Left ventricle myocardium inferior (tissue), 1 donor: ENCODE measurements at places on chromosomes 4 and X. TPM values are rescaled to one million over a fixed set of nuclear protein-coding genes. Genes with fewer than 3 reads are reported as not detected.

DNA sequence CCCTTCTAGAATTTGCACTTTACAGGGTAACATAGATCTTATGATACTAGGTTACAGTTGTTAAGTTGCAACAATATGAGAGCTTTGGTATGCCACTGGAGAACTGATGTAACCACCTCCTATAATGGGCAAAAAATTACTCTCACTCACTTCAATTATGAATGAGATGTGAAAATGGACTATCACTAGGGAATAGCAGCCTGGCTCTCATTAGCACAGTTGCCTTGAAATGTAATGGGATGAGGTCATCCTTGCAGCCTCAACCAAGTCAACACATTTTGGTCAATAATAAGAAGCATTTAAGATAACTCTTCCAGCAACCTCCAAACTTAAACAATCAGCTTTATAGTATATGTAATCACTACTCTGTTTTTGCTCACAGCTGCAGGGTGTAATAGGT, 69.4 kb downstream of the TBC1D9 start:
- peaks cover 24% of the 10 kb centered on the region for H3K36me3 ChIP-seq
- no peak overlapping the region for H3K4me3 ChIP-seq
- no peaks in the 10 kb centered on the region for H3K27me3 ChIP-seq

- no peak overlapping the region for H3K27ac ChIP-seq
- H3K4me3 ChIP-seq: no peak overlapping the region
- H3K4me1 ChIP-seq: peaks cover 34% of the 10 kb centered on the region
- H3K27me3 ChIP-seq: no peaks in the 10 kb centered on the region
- no peaks in the 10 kb centered on the region for H3K36me3 ChIP-seq
Measured at GRCh38 chr4:40059362-40059761, 2.7 kb downstream of the N4BP2 start.

- H3K36me3 ChIP-seq: no peaks in the 10 kb centered on the region
- H3K4me3 ChIP-seq: no peak overlapping the region
- DNase-seq: no peak
- no peak overlapping the region for H3K27ac ChIP-seq
Measured at GRCh38 chrX:146278381-146278780, 460.8 kb downstream of the SLITRK2 start.

- DNase-seq: no peak
- no peaks in the 10 kb centered on the region for H3K36me3 ChIP-seq
- no peak overlapping the region for H3K27ac ChIP-seq
- H3K27me3 ChIP-seq: no peaks in the 10 kb centered on the region
- H3K4me1 ChIP-seq: no peaks in the 10 kb centered on the region
- no peak overlapping the region for H3K4me3 ChIP-seq
Measured at GRCh38 chr4:130335417-130336194, 1239.7 kb downstream of the C4orf33 start.

DNA sequence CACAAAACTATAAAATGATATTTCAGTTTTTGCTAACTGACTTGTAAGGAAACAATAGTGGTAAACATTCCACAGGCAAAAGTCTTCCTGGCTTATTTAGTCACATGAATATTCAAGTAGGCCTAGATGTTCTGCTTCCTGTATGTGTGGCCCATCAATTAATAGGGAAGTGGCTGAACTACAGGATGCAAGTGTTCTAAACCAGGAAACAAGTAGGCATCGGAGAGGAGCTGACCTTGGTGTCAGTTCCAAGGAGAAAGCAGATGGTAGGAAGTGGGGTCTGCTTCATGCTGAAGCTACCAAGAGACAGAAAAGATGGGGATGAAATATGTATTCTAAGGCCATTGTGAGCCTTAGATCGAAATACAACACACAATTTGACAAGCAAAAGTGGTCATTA, 149.7 kb downstream of the ANTXR2 start:
- no peaks in the 10 kb centered on the region for H3K36me3 ChIP-seq
- H3K4me3 ChIP-seq: no peak overlapping the region
- no peak for DNase-seq
- no peaks in the 10 kb centered on the region for H3K27me3 ChIP-seq
- H3K4me1 ChIP-seq: no peaks in the 10 kb centered on the region

DNA sequence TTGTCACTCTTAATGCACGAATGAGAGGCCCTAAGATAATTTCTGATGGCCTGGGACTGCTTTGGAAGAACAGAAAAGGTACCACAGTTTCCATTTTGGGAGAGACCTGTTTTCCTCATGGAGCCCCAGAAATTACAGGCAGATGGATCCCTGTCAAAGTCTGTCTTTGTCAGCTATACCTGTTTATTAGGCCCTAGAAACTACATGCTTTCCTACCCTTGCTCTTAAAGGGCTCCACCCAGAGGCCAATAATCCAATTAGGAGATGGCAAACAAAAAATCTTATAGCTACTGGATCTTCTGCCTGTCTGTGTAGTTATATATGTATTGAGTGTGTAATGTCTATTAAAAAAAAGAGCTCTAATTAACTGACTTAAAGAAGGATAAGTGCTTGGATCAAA, 141.3 kb downstream of the NR3C2 start:
- DNase-seq: no peak
- H3K27me3 ChIP-seq: no peaks in the 10 kb centered on the region
- H3K27ac ChIP-seq: no peak overlapping the region
- H3K4me1 ChIP-seq: peaks cover 22% of the 10 kb centered on the region
- no peaks in the 10 kb centered on the region for H3K36me3 ChIP-seq

DNA sequence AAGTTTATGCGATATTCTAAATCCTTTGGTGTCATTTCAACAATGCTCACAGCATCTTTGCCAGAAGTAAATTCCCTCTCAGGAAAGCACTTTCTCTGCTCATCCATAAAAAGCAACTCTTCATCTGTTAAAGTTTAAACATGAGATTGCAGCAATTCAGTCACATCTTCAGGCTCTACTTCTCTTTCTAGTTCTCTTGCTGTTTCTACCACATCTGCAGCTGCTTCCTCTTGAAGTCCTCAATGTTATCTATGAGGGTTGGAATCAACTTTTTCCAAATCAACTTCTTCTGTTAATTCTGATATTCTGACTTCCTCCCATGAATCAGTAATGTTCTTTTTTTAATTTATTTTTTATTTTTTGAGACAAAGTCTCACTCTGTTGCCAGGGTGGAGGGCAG, 100.9 kb downstream of the LCORL start:
- no peak overlapping the region for H3K4me3 ChIP-seq
- no peak overlapping the region for H3K27ac ChIP-seq
- no peaks in the 10 kb centered on the region for H3K4me1 ChIP-seq
- no peak for DNase-seq
- no peaks in the 10 kb centered on the region for H3K27me3 ChIP-seq

DNA sequence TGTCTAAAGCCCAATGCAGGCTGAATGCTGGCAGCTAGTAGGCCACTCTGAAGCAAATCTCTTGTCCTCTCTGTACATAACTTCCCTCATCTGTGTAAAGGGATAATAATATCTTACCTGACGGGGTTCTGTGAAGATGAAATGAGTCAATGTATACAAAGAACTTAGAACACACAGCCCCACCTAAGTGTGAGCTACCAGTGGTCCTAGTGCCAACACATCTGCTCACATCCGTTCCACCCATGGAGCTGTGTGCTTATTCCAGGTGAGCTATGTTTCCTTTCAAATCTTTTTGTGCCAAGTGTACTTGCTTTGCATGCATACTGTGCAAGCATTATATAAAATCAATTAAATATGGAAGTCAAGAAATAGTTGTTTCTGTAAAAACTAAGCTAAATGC, 116.4 kb downstream of the TSPAN5 start:
- no peak for DNase-seq
- H3K27me3 ChIP-seq: no peaks in the 10 kb centered on the region
- H3K27ac ChIP-seq: no peak overlapping the region
- peaks cover 7% of the 10 kb centered on the region for H3K4me1 ChIP-seq

DNA sequence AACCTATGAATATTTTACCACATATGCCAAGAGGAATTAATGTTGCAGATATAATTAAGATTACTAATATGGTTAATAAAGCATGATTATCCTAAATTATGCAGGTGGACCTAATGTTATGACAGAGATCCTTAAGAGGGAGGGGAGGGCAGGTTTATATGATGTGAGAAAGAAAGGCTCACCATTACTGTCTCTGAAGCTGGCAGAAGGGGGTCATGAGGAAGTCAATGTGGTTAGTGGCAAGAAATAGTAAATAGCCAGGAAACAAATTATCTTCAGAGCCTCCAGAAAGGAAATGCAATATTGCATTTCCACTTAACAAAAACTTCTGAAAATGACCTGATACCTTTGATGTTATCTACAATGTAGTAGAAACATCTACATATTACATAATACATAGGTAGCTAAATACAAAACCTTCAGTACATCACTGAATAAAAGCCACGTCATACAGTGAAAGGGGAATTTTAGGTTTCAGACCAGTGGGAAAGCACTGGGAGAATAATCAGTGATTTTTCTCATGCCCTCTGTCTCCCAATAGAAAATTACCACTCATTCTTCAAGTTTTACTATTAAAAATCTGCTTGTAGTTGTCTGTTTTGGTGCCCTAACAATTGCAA, 609.2 kb downstream of the SPOCK3 start:
- no peaks in the 10 kb centered on the region for H3K36me3 ChIP-seq
- no peak overlapping the region for H3K27ac ChIP-seq
- no peak overlapping the region for H3K4me3 ChIP-seq

GRCh38 chrX:68428431-68428830, 4.9 kb downstream of the OPHN1 start:
- no peak overlapping the region for H3K27ac ChIP-seq
- no peaks in the 10 kb centered on the region for H3K27me3 ChIP-seq
- peaks cover 14% of the 10 kb centered on the region for H3K4me1 ChIP-seq
- no peaks in the 10 kb centered on the region for H3K36me3 ChIP-seq
- no peak overlapping the region for H3K4me3 ChIP-seq
- DNase-seq: no peak

GRCh38 chrX:95056901-95057300, 1382.9 kb downstream of the FAM133A start:
- H3K27ac ChIP-seq: no peak overlapping the region
- no peaks in the 10 kb centered on the region for H3K27me3 ChIP-seq
- H3K4me3 ChIP-seq: no peak overlapping the region
- no peak for DNase-seq

DNA sequence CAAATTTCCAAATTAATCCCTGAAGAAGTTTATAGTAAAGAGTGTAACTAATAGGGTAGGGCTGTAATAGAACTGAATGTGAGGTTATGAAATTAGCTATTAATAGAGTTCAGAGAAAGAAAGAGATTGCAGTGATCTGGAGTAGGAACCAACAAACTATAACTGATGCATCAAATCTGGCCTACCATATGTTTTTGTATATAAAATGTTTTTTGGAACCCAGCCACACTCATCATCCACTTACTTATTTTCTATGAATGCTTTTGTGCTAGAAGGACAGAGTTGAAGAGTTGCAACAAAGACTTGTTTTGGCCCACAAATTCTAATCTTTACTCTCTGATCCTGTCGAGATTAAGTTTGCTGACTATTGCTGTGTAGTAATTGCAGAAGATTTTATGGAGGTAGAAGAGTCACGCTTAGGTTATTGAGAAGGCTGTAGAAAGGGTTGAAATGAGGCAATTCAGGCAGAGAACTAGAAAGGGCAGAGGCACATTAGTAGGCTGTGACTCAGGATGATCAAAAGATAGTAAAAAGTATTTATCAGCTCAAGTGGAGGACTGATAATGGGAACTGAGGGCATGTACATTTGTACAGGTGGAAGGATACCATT, 298.7 kb upstream of the EMCN start:
- H3K27me3 ChIP-seq: no peaks in the 10 kb centered on the region
- H3K27ac ChIP-seq: no peak overlapping the region
- H3K4me3 ChIP-seq: no peak overlapping the region
- no peaks in the 10 kb centered on the region for H3K4me1 ChIP-seq

DNA sequence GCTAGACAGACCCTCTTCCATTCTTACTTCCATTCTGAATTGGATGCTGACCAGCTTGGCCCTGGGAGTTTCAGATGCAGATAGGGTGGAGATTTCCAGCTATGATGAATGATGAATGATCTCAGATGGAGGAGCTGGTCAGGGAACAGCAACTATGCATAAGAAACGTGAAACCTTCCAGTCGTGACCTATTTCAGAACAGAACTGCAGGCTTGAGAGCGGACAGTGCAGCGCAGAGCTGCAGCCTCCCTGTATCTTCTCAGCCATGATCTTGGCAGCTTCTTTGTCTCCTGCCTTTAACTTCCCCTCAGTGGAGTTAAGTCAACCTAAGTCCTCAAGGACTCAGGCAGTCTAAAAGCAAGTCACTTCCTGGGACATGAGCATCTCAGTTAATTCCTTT, 43.3 kb upstream of the HAND2 start:
- no peak overlapping the region for H3K4me3 ChIP-seq
- peaks cover 59% of the 10 kb centered on the region for H3K4me1 ChIP-seq

DNA sequence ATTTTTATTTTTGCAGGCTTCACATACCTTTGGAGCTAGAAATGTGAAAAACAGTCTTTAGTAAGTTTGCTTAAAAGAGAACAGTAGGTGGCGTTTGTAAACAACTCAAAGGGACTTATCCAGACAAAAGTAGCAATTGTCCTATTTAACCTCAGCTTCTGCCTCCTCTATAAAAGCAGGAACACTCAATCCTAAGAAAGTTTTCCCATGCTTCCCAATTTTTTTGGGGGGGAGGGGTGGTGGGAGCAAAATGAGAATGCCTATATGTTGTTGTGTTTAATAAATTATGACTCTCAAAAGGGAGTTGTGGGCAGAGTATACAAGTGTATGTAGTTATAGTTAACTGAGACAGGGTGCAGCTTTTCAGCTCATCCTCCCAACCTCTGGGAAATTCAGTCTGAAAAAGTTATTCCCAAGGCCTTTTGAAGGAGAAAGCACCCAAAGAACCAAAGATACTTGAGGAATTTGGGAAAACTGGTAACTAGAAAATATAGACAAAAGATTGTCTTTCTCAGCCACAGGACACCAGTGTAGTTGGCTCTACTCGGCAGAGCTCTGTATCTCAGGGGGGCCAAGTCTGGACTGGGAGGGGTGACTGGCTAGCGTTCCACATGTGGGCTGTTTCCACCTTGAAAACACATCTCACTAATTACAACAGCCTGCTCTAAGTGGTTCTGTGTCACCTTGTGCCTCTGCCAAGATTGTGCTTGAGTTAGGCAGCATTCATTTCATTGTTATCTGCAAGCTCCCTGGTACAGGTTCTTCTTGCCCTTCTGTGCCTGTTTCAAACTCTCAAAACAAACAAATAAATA, 2.8 kb downstream of the SFRP2 start:
- H3K4me3 ChIP-seq: no peak overlapping the region
- peaks cover 97% of the 10 kb centered on the region for H3K27me3 ChIP-seq
- DNase-seq: no peak
- no peak overlapping the region for H3K27ac ChIP-seq
- H3K4me1 ChIP-seq: peaks cover 19% of the 10 kb centered on the region
- no peaks in the 10 kb centered on the region for H3K36me3 ChIP-seq

GRCh38 chrX:78747971-78748370, 451 bp downstream of the LPAR4 start:
- peak overlapping the region; percentile 52 for H3K4me3 ChIP-seq
- DNase-seq: no peak
- no peaks in the 10 kb centered on the region for H3K36me3 ChIP-seq

PDE6B gene
- 2.7 TPM for total RNA-seq

TSPAN5 gene
- total RNA-seq: 1.7 TPM

NSDHL gene
- total RNA-seq: 11.4 TPM

PTTG2 gene
- 0.58 TPM for total RNA-seq

RAB33A gene
- total RNA-seq: 0.41 TPM

POF1B gene
- 4.7 TPM for total RNA-seq
